Activated CD4-positive, alpha-beta memory T cell treated with anti-CD3 and anti-CD28 coated beads for 36 hours (primary cell): ENCODE measurements at places on chromosomes 6 and 20. TPM values are rescaled to one million over a fixed set of nuclear protein-coding genes. Genes with fewer than 3 reads are reported as not detected.

- DNase-seq: no peak
These were observed 88.6 kb upstream of the NEDD9 start for GRCh38 chr6:11320914-11321597.

The XKR7 gene
- total RNA-seq: not detected

- peak; percentile 52 for DNase-seq
These were observed at the start of gene ARHGAP40 for GRCh38 chr20:38601216-38602184. Gene ARHGAP40, plus strand, starts transcription at chr20:38601809.

- DNase-seq: no peak
These were observed 17.2 kb downstream of the TAB2 start for GRCh38 chr6:149334682-149335160.

The SNPH gene
- 4.3 TPM for total RNA-seq

The MDFI gene
- not detected for total RNA-seq

The IL17A gene
- 35.3 TPM for total RNA-seq

DNA sequence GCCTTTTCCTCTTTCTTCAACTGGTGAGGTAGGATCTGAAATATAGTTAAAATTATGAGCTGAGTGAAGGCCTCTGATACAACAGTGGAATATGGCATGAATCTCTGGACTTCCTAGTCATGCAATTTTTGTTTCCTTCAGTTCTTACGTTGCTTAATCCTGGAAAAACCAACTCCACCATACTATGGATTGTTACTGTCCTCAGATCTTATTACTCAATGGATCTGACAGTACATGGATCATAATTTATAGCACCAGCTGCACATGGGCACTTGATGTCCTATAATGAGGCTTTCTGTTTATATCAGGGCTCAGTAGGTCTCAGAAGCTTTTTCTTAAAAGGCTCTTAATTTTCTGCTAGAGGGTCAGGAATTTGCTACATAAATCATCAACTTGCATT lies 1341.0 kb upstream of the EYS start:
- no peak for DNase-seq

GRCh38 chr6:75603106-75603420 lies 1.4 kb downstream of the SENP6 start:
- DNase-seq: no peak

The B3GALT4 gene
- 5.9 TPM for total RNA-seq

GRCh38 chr6:157323966-157324300 lies 614 bp upstream of the TMEM242 start:
- peak; percentile 55 for DNase-seq

DNA sequence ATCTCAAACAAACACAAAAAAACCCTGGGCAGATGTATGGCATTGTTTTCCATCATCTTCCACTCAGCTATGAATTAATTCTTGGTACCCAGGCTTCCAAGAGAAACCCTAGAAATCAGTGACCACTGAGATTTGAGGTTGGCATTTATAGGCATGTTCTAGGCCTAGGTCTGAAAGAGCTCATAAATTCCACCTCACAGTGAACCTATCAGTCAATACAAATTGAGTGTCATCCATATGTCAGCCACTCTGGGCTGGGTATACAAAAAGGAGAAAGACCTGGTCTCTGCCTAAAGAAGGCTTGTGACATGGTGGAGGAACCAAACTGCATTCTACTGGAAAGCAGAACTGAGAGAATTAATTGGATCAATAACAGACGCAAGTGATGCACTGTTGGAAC lies 30.2 kb downstream of the C20orf173 start:
- DNase-seq: no peak

The PIM1 gene
- total RNA-seq: 204 TPM

GRCh38 chr6:136764517-136764993 lies 27.7 kb downstream of the MAP3K5 start:
- DNase-seq: no peak

DNA sequence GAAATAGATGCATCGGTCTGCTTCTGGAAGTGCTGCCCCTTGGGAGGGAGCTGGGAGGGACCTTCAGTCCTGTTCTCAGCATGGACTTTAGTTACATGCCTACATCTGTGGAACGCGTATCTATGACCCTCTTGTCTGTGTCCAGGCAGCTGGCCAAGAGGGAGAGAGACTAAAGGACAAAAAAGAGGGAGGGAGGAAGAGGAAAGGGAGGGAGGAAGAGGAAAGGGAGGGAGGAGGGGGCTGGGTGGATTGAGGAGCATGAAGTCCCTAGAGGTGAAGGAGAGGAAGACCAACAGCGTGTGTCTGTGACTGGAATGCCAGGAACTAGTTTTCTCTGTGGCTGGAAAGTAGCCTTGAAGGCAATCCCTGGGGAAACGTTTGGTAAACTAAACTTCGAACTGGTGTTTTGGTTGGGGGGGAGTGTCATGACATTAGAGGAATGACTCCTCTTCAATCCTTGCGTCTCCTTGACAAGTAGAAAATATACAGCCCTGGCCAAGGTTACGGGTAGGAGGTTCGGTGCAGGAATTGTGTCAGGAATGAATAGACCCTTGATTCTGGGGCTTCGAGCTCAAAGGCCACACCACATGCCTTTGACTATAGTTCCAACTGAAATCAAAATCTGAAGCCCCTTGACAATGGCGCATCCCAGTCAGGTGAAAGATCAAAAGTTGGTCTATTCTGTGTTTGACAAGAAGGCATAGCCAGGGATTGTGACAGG lies 52.0 kb upstream of the PLEKHG1 start:
- DNase-seq: no peak

- DNase-seq: no peak
These were observed 38.7 kb downstream of the CNKSR3 start for GRCh38 chr6:154471609-154472362.

- DNase-seq: no peak
These were observed 94.4 kb upstream of the IMPG1 start for GRCh38 chr6:76166874-76167273.

DNA sequence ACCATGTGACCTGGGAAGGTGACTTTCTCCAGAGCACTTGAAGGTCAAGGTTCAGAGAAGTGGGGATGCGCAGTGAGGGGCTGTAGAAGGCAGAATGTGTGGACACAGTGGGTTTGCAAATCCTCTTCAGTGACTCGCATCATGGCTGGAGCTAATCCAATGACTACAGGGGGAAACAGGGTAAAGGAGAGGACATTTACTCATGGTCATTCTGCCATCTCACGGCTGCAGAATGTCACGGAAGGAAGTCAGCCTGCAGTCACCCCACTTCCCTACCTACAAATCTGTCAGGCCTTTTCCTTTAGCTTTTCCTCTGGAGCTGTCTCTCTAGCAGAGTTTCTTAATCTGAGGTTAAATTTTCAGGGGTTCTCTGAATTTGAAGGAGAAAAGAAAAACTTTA lies 337.6 kb downstream of the CDC5L start:
- DNase-seq: no peak

DNA sequence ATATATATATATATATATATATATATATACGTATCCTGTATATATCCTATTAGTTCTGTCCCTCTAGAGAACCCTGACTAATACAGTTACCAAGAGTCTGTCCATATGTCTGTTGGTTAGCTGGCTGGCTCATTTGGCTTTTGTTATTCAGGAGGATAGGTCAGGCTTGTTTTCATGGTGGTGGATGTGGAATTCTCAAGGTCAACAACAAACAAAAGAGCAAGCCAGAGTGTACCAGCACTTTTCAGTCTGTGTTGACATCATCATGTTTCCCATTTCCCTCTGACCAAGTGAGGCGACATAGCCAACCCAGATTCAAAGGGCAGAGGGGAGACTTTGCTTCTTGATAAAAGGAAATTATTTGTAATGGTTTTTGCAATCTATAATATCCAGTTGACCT lies 88.5 kb upstream of the PTCHD4 start:
- DNase-seq: no peak

The SLC52A3 gene
- not detected for total RNA-seq

- no peak for DNase-seq
These were observed 675.8 kb downstream of the HACE1 start for GRCh38 chr6:104183816-104184435.

DNA sequence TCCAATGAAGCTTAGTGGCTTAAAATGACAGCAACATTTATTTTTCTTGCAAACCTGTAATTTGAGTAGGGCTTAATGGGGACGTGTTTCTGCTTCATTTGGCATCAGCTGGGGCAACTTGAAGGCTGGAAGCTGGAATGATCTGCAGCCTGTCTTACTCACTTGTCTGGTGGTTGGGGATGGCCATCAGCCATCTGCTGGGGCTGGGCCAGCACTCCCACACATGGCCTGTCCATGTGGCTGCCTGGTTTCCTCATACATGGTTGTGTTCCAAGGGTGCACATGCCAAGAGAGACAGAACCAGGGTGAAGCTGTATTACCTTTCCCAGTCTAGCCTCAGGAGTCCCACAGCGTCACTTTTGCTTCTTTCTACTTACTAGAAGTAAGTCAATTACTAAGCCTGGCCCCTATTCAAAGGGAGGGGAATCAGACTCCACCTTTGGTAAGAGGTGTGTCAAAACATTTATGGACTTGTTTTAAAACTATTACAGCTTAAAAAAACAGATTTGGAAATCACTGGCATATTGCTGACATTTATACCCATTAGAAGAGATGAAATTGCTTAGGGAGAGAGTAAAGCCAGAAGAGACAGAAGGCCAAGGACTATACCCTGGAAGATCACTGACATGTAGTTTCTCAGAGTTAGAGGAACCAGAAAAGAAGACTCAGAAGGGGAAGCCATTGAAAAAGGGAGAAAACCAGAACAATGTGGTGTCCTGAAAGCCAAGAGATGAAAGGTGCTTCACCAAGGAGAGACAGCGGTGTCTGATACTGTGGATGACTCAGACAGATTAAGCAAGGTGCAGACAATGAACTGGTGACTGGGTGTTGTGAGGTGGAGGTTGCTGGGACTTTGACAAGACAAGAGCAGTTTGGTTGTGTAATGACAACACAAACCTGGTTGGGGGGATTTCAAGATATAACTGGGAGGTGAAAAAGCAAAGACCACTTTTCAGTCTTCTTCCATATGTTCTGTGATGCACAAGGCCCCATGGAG lies 345.2 kb downstream of the GJA1 start:
- no peak for DNase-seq

GRCh38 chr6:90045535-90045934 lies 151.3 kb downstream of the GJA10 start:
- DNase-seq: no peak

DNA sequence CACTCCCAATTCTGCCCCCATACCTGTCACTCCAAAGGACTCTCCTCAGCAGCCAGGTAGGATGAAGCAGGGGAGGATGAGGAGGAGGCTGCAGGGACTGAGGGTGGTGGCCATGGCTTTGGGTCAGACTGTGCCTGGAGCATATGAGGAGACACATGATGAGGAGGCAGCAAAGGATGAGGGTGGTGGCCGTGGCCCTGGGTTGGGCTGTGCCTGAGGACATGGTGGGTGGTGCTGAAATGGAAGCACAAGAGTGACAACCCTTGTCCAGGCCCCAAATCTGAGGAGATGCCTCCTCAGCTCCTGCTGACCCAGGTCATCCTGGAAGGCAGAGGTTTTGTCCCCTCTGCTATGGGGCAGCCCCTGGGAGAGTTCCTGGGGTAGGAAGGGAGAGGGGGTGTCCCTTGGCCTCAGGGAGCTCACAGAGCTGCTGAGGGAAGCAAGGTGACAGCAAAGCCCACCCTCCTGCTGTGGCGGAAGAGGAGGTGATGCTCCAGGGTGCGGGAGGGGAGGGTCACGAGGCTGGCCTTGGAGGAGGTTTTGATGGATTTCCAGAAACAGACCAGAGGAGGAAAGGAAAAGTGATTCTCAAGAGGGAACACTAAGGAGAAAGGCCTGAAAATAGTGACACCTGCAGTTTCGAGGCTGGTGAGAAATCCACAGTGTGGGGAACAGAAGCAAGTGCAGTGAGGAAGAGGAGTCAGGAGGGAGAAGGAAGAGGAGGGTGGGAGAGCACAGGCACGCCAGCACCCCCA lies 4.6 kb downstream of the RAET1G start:
- no peak for DNase-seq

The RFX6 gene
- not detected for total RNA-seq

The CTAGE9 gene
- not detected for total RNA-seq

The MUC21 gene
- not detected for total RNA-seq

DNA sequence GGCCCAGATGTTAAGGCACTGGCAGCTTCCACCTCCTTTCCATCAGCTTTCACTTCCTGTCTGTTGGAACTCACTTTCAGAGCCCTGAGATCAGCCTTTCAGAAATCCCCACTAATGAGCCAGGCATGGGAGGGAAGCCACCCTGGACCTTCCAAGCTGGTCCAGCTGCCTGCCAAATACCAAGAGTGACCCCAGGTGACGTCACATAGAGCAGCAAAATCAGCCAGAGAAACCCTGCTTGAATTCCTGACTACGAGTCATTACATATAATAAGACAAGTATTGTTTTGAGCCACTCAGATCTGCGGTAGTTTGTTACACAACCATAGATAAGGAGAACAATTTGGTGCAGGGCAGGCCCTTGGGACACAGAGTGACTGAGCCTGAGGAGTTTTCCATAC lies 556.0 kb upstream of the JAG1 start:
- no peak for DNase-seq

DNA sequence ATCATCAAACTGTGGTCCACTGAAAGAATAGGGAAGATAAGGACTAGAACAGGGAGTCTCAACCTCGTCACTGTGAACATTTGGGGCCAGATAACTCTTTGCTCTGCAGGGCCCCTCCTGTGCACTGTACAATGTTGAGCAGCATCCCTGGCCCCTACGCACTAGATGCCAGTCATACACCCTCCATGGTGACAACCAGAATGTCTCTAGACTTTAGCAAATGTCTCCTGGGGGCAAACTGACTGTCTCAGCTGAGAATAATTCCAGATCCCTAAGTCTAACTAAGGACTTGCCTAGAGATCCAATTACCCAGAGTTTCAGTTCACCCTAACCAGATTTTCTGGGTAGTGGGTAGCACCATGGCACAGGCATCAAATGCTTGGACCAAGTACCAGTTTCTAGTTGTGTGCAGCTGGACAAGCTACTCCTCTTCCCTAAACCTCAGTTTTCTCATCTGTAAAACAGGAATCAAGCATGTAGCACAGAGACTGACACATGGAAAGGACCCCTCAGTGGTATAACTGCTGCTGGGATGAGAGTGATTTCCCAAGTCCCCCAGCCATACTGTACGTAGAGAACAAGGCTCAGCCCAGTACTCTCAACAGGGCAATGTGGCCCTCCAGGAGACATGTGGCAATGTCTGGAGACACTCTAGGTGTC lies 87.0 kb upstream of the NFATC2 start:
- no peak for DNase-seq

- DNase-seq: no peak
These were observed 168.3 kb upstream of the STXBP5 start for GRCh38 chr6:147035886-147036285.

DNA sequence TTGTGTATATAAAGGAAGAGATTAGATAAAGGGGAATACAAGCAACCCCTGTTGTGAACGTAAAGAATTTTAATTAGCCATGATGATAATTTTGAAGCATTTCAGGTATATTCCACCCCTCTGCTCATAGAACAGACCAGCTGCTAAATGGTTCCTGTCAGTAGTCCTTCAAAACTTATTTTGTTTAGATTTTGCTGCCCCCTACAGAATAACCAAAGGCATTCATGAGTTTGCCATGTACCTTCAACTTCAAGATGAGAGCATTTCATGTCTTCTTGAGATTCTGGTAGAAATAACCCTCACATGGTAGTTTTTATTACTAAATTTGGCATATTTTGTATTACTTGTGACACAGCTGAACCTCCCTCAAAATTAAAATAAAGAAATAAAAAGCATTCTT lies 1586.7 kb downstream of the HACE1 start:
- no peak for DNase-seq

- DNase-seq: no peak
These were observed 671.5 kb downstream of the CBLN4 start for GRCh38 chr20:55333798-55334197.

The ULBP1 gene
- 2.2 TPM for total RNA-seq
